Breast epithelium (tissue), 4 donors: ENCODE measurements at places on chromosomes 6 and 20.
A peak's percentile ranks its signal among the peaks of the same experiment; 100 is the strongest.

DNA sequence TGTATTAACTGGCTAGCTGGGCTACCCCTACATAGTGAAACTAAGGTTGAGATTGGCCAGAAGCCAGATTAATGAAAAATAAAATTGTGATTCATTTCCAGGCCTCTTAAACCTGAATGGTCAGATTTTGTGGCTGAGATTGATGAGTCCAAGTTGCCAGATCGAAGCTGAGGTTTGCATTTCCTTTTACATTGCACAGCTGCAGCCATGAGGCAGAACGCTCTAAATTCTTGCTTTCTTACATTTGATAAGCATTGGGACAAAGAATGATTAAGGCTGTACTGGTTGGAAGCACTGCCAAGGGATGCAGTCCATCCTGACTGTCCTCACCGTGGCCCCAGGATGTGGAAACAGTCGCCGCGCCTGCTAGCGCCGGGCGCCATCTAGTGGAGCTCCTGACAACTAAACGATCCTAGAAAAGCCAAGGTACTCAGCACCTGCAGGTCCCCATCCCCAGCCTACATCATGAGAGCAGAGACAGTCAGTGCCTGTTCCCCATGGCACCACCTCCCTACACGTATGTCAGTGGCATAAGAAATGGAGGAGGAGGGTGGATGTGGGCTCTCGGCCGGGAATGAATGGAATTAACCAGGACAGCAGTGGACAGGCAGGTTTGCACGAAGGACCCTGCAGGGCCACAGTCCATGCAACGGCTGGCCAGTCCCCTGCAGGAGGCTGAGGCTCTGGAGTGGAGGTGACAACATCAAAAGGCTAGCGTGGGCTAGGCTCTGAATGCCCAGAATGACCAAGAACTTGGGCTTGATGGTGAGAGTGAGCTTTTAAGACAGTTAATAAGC, 19.0 kb downstream of the PXDC1 start:
- peak; percentile 68 for DNase-seq

DNA sequence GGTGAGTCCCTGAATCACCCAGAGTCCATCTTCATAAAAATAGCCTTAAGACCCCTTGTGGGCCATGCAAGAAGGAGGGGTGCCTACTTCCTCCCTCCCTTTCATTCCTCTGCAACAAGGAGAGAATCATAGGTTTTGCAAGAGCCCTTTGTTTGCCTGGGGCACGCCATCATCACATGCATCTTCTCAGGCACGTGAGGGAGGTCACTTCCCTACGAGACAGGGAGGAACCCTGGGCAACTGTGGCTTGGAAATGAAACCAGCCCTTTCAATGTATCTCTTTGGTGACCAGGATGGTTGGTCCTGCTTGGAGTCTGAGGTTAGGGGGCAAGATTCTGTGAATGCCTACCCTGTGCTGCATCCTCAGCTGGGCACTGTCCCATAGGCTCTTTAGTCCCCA, 194.8 kb downstream of the MAFB start:
- no peak for DNase-seq

GRCh38 chr20:55004044-55004443, 528.7 kb downstream of the DOK5 start:
- DNase-seq, result no peak

GRCh38 chr20:43092386-43093088, 97.2 kb downstream of the PTPRT start:
- no peak for DNase-seq

DNA sequence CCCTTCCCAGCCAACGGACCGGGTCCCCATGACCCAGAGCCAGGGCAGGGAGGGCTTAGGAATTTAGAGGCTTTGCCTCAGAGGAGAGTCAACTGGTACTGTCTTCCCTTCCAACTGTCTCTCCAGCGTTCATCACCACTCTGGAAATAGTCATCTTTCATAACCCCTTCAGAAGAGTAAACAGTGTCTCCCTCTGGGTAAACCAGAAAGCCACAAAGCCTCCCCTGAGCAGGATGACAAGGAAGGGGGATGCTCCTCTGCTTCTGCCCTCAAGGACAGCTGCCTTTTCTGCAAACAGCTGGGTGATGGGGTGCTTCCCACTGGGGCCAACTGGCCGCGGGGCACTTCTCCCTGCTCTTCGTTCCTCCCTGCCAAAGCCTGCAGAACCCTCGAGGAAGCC, 90.1 kb downstream of the PSMG4 start:
- no peak for DNase-seq

DNA sequence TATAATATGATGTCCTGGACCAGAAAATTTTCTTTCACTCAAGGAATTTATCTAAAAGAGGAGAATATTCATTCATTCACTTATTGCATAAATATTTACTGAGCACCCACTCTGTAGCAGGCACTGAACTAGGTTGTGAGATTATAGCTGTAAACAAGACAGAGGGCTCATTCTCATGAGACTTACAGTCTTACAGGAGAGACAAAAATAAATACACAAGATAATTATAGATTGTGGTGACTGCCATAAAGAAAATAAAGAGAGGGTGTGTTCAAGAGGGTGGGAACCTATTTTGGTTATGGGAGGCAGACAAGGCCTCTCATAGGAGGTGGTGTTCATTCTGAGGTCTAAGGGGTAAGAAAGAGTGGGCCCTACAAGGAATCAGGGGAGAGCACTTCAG, 109.9 kb upstream of the SUPT3H start:
- DNase-seq, result no peak

GRCh38 chr6:75280131-75280855, 4.3 kb downstream of the TMEM30A start:
- no peak for DNase-seq
